ENCODE measurements at places on chromosomes 12 and 14. TPM values are rescaled to one million over a fixed set of nuclear protein-coding genes. Genes with fewer than 3 reads are reported as not detected.

- DNase-seq: no peak
Measured at GRCh38 chr12:32988982-32989381, 92.4 kb upstream of the PKP2 start.

DNA sequence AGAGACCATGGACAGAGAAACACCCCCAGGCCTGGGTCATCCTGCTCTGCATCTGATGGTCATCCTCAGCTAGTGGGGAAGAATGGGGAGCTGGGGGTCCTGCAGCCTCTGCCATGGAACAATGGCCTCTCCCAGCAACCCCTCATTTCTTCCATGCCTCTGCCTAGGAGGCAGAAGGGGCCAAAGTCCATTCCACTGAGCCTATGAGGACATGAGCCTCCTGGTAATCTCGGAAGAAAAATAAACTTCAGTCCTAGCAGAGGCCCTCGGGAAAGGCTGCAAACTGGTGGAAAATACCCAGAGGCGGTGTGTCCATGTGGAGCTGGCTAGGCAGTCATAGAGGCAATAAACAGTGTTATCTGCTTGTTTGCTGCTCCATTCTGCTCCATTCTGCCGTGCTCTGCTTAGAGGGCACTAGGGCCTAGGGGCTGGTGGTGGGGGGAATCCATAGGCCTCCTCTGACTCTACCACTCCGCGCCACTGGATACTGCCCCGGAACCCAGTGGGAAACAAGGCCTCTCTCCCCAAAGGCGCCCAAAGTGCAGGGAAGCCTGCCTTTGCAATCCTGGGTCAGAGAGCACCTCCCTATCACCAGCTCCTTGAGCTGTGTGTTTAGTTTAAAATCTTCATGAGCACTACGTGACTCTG is 4.5 kb downstream of the PGF start:
- DNase-seq: no peak

- no peak for DNase-seq
Measured at GRCh38 chr12:1776170-1776921, 44.0 kb upstream of the LRTM2 start.

- no peak for DNase-seq
Measured at GRCh38 chr12:111316671-111317070, 52.2 kb downstream of the PHETA1 start.

- no peak for DNase-seq
Measured at GRCh38 chr14:95500772-95501401, 15.6 kb downstream of the SYNE3 start.

DNA sequence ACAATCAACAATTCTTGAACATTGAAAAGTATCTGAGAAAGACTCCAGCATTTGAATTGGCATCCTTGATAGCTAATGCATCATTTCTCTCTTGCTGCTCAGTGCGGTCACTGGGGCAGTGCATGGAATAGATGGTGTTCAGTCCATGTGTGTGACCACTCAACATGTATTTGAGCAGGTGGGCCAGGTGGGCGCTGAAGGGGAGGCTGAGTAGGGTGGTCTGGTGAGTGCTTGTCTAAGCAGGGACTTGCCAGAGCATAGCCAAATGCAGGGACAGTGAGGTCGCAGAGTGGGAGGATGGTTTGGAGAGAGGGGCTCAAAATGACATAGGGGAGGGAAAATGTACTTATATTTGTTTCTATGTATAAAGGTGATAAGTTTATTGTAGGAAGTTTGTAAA is 409.0 kb downstream of the TMEM121 start:
- no peak for DNase-seq

DNA sequence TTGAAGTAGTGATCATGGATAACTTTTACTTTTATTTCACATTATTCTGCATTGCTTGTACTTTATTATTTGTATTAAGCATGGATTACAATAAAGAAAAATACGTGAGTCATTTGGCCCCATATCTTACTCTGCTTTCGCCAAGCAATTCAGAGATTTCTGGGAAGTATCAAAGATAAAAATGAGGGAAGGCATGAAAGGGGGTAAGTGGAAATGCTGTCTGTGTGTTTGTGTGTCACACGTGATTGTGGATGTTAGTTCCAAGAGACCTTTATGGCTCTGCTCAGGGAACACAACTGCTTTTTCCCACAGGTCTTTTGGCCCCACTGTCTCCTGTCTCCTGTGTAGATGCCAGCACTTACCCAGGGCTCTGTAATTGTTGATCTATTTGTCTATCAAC is 10.5 kb downstream of the NID2 start:
- DNase-seq: no peak

DNA sequence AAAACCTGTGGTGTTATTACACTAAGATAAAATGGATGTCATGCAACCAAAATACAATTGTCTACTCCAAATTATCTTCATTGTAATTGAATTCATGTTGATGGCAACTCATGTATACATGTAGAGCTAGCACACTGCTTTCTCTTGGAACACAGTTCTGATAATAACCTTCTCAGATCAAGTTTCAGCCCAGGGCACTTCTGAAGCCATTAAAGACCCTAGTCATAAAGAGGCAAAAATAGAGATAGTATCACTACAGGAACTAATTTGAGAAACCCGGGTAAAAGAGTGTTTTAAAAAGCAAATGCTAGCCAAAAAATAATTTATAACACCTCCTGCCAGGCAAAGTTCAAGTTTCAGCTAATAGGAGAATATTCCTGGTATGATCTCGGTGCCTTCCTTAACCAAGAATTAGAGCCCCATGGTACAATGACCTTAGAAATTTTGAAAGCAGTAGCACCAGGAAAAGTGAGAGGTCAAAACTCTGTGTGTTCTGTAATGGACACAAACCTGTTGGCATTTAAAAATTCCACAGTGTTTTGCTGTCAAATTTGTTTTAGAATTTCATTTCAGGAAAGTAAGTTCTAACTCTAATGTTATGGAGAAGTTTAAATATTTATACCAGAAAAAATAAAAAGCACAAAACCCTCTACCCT is 105.0 kb upstream of the FRMD6 start:
- DNase-seq: no peak

DNA sequence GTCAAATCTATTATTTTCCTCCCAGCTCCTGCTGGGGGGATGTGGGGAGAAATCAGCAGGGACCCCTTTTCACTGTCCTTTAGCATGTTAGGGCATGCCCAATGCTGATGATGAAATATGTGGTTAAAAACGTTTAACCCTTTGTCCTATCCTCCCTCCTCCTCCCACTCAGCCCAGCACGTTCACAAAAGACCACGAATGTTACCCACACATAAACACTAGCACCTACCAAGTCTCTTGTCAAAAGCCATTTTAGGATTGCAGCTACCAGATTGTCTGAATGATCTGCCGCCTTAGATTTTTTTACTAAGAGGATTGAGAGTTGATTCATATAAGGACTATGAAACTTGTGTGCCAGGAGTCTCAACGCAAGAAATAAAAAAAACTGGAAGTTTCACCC is 70.4 kb downstream of the TBK1 start:
- DNase-seq: no peak

GRCh38 chr12:62658910-62659309 is 192.3 kb downstream of the MON2 start:
- no peak for DNase-seq

GRCh38 chr12:88433997-88434703 is 146.1 kb downstream of the KITLG start:
- DNase-seq: no peak

GRCh38 chr12:84421103-84421502 is 491.5 kb downstream of the SLC6A15 start:
- DNase-seq: no peak

GRCh38 chr14:92473261-92473968 is 40.2 kb upstream of the RIN3 start:
- DNase-seq: no peak

DNA sequence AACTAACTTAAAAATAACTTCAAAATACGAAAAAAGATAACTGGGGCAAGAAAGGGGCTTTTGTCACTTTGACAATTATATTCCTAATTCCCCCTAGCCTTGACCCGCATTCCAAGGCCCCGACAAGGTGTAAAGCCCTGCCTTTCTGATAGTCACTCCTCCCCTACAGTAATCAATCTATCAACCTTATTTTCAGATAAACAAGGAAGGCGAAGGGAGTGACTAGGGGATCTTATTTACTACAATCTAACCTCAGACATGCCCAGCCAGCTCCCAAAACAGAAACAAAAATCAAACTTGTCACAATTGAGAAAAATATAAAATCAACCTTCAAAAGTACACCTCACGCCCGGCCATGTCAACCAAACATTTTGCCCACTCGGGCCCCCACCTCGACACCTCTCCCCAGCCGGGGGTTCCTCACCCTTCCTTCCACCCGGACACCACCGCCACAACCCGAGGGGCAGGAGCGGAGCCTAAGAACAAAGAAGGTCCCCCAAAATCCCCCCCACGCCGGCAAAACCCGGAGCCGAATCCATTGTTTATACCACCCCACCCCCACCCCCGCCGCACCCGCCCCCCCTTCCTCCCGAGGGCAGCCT is 562 bp downstream of the ZFYVE1 start:
- DNase-seq: no peak

- no peak for DNase-seq
Measured at GRCh38 chr12:39435531-39435930, 7.4 kb downstream of the KIF21A start.

DNA sequence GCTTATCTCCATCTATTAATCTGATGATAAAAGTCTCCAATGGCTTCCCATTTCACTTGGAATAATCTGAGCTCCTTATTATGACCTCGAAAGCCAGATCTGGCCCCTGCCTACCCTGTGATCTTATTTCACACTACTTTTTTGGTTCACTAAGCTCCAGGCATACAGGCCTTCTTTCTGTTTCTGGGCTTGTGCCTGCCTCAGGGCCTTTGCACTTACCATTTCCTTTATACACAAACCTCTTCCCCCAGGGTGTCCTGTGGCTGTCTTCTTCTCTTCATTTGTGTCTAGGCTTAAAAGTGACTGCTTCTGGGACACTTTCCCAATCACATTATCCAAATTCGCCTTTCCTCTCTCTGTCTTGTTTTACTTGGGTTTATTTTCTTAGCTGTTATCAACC is 478.8 kb downstream of the LRIG3 start:
- DNase-seq: no peak

DNA sequence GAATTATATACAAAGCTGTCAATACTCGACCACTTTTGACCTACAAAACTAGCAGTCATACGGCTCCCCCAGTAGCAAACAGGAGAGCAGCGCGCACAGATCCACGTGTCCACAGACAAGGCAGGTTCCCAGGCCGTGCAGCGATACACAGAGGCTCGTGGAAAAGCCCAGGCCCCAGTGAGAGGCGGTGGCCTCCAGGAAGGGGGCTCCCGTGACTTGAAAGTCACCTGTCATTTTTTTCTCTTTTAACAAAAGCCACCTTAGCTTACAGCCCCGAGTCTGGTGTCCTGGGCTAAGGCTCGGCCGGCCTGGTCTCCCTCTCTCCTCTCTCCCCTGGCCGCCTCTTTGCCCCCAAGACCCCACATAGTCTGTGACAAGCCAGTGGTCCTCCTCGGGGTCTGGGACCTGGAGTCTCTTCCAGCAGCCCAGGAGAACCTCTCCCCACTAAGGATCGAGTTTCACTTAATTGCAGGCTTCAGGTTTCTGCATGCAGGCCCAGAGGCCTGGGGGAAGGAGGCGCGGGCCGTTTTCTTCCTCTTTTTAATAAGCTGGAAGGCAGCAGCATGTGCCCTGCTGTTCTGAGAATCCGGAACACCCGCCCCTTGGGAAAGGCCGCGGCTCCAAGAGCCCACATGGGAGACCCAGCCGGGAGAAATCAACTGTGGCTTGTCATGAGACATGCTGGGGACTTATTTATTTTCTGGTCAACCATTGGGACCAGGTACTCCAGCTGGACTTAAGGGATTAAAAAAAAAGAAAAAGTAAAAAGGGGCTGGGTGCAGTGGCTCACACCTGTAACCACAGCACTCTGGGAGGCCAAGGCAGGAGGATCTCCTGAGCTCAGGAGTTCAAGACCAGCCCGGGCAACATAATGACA is 15.9 kb downstream of the NCOR2 start:
- no peak for DNase-seq

DNA sequence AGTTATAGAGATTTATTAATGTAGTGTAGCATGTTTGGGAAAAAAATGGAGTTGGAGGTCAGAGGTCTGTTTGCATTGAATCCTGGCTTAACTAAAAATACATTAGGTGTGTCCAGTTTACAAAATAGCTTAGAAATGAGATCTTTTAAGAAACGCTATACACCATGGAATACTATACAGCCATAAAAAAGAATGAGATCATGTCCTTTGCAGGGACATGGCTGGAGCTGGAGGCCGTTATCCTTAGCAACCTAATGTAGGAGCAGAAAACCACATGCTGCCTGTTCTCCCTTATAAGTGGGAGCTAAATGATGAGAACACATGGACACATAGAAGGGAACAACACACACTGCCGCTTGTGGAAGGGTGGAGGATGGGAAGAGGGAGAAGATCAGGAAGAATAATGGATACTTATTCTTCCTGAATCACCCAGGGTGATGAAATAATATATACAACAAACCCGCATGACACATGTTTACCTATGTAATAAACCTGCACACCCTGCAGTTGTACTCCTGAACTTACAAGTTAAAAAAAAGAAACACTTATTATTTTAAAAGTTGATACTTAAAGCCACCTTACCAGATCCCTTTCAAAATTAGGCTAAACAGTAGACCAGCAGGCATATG is 14.0 kb upstream of the MYRFL start:
- no peak for DNase-seq

- DNase-seq: no peak
Measured at GRCh38 chr14:103830511-103831270, 16.7 kb downstream of the PPP1R13B start.

- DNase-seq: no peak
Measured at GRCh38 chr12:109822951-109823411, 10.2 kb downstream of the TRPV4 start.

- no peak for DNase-seq
Measured at GRCh38 chr12:65938807-65939206, 114.5 kb downstream of the HMGA2 start.

- DNase-seq: no peak
Measured at GRCh38 chr12:112945515-112945914, 7.2 kb downstream of the OAS3 start.

GRCh38 chr12:71848212-71848611 is 8.7 kb downstream of the TBC1D15 start:
- DNase-seq: no peak

AJUBA gene
- 41.1 TPM for polyA plus RNA-seq

ASPG gene
- 0.44 TPM for polyA plus RNA-seq

EAPP gene
- 51.5 TPM for polyA plus RNA-seq

ESRRB gene
- polyA plus RNA-seq: 3.6 TPM

RNASE2 gene
- polyA plus RNA-seq: not detected

STAT2 gene
- polyA plus RNA-seq: 47.3 TPM

ADAM20 gene
- polyA plus RNA-seq: not detected

RPGRIP1 gene
- polyA plus RNA-seq: 0.81 TPM

LMO3 gene
- polyA plus RNA-seq: 1.8 TPM

KRT79 gene
- polyA plus RNA-seq: not detected

Measured in muscle of arm (tissue), 14 donors.